AG04450 (cell line): ENCODE measurements at places on chromosomes 5 and 9. TPM values are rescaled to one million over a fixed set of nuclear protein-coding genes. Genes with fewer than 3 reads are reported as not detected.

GRCh38 chr5:150461231-150461630, 11.7 kb upstream of the RPS14 start:
- DNase-seq = no peak

GRCh38 chr5:172640822-172641358, at the start of gene NEURL1B:
TSS of gene NEURL1B (plus strand) at chr5:172641263. CDS start at chr5:172641407, 144 bp downstream.
- no peak for DNase-seq

GRCh38 chr9:8718121-8718725, 918.6 kb upstream of the DMAC1 start:
- DNase-seq = peak; percentile 0

DNA sequence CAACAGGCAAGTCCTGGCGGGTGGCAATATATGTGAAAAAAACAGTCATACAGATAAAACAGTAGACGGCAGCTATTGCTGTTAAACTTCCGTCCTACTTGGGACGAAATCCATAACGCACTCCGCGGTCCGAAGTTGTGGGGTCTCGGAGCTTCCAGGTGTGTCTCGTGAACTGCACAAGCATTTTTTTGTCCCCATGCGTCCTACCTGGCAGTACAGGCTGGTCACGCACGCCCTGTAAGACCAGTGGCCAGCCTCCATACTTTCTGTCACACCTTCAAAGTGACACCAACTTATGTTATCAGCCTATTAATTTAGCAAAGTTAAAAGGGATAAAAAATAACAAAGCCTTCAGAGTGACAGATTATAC, 51.3 kb downstream of the TGFBI start:
- no peak for DNase-seq

DNA sequence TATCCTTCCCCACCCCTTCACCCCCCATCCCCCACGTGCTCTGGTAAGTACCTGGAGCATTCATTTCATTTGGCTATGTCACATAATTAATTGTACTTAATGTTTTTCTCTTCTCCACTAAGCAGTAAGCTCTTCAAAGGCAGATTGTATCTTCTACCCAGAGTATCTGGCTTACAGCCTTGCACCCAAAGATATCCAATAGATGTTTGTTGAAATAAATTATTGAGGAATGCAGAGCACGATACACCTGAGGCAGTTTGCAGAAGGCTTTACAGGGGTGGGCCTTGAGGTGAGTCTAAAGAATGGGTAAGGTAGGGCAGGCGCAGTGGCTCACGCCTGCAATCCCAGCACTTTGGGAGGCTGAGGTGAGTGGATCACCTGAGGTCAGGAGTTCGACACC, 2.5 kb upstream of the SOWAHA start:
- DNase-seq = no peak

DNA sequence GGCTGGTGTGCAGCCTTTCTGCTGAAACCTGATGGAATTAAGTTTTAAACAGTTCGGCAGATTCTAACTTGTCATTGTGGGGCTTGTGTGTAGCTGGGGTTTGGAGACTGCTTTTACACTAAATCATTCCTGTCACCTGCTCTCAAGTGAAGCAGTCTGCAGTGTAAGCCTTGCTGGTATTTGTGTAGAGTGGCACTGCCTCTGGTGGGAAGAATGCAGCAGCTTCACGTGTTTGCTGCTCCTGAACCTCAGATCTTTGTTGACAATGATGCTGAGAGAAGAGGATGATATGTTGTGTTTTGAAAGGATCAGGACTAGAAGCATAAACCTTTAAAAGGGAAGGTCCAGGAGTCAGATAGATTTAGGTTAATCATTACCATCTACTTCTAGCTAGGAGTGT, 88.1 kb downstream of the KDM4C start:
- DNase-seq = no peak

GRCh38 chr5:57442080-57442839, 40.4 kb downstream of the ACTBL2 start:
- peak; percentile 84 for DNase-seq

DNA sequence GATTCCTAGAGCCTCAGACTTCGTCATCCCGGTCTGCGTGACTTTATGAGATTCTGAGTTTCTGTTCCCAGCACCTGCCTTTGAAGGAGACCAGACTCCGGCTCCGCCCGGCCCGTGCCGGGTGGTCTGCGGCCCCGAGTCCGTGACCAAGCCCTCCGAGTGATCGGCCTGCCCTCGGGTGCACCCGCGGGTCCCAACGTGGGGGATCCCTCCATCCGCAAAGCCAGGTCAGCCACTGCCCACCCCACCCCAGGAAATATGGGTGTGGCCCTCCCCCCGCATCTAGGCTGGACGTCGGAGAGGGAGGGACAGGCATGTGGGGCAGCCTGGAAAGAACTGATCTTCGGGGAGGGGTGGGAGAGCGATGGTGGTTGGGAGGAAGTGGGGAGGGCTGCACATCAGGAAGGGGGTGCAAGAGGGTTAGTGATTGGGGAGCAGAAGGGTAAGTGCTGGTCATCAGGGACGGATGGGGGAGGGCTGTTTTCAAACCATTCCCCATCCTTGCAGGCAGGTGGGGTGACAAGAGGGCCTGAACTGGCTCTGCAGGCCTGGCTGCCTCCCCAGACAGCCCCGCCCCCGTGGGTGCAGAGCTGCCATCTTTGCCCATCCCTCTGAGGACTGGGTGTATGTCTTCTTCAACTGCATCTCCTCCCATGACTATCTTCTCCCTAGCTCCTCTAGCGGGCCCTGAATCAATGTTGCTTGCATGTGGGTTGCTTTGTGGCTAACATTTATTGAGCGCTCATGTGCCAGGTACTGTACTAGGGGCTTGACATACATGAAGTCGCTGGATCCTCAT, 747 bp downstream of the LRSAM1 start:
- no peak for DNase-seq

DNA sequence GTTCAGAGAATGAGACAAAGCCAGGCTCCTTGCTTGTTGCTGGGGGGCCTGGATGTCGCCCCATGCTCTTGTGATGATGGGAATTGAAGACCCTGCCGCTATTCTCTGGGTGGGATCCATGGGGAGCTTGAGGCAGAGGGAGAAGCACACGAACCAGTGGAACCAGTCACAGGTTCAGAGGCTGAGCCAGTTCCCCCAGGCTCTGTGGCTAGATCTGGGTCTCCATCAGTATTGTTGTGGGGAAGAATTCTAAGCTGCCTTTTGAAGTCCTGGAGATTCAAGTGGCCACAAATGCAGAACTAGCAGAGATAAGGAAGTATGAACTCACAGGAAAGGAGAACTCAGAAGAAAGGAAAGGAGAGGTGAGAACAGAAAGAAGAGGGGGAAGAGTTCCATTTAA, 219.4 kb downstream of the MSX2 start:
- DNase-seq = no peak

GRCh38 chr5:107551088-107551487, 119.6 kb downstream of the EFNA5 start:
- no peak for DNase-seq

GRCh38 chr9:1414711-1415131, 364.6 kb downstream of the DMRT2 start:
- no peak for DNase-seq

GRCh38 chr5:664343-664993, 28.7 kb downstream of the TPPP start:
- DNase-seq = no peak

DNA sequence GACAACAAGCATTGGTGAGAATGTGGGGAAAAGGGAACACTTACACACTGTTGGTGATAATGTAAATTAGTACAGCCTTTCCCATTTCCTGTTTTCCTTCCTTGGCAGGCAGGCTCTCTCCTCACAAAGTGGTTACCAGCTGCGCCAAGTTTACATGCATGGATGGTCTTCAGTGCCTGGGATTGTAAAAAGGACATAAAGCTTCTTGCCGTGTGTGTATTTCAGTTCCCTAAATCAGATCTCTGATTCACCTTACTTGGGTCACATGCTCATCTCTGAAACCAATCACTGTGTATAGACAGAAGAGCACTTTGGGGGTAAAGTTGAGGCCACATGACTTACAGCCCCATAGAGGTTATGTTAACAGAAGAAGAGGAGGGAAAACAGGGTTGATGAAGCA, 92.8 kb downstream of the CAVIN4 start:
- DNase-seq = no peak

DNA sequence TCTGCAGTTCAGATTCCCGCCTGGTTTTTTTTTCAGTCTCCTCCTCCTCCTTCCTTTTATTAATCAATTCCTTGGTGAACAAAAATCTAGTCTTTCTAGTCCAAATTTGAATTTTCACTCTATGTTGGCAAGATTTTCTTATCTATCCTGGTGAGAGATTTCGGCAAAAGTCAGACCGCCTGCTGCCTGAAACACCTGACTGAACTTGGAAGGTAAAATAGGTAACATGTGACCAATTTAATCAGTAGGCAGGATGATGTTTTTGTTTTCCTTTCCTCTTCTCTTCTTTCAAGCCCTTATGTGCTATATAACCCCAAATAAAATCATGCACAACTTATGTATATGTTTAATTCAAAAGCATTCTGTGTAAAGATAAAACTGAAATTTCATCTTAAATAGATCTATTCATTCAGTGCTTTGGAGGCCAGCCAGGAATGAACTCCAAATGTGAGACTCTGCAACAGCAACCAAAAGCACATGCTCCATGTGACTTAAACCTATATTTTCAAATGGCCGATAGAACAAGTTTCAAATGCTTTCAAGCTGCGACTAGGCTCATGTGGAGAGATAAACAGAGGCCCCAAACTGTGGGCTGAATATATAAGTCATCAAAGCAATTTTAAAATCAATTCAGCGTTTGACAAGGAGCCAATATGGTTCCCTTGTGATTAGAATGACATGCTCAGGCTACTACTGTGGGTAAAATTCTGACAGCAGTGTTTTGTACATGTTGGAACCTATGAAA, 100.4 kb upstream of the SEMA6A start:
- no peak for DNase-seq

DNA sequence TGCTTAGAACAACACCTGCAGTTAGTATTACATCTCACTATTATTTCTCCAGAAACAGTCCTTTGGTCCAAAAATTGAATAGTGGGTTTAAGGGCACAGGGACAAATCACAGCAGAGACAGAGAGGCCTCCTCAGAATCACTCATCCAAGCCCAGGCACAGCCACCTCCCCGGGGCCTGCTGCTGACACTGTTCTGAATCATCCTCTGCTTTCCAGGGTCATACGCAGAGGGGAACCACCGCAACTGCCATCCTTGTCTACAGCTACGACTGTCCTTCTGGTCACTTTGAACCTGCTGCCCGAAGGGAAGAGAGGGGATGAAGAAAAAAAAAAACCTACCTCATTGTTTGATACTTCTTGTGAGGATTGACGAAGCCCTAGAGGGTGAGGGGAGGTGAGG, 35.3 kb upstream of the MAN2A1 start:
- DNase-seq = no peak

- DNase-seq = no peak
These were observed 37.5 kb downstream of the UBAP1 start for GRCh38 chr9:34216325-34216724.

DNA sequence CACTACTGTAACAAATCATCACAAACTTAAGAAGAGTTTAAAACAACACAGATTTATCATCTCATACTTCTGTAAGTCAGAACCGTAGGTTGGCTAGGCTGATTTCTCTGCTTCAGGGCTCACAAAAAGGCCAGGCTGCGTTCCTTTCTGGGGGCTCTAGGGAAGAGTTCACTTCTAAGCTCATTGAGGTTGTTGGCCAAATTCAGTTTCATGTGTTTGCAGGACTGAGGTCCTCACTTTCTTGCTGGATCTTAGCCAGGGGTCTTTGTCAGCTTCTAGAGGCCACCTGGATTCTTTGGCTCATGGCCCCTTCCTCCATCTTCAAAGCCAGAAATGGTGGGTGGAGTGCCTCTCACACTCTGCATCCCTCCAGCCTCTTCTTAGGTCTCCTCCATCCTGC, 76.0 kb downstream of the ACTBL2 start:
- no peak for DNase-seq

- DNase-seq = no peak
These were observed 51.2 kb upstream of the ARAP3 start for GRCh38 chr5:141733198-141733597.

DNA sequence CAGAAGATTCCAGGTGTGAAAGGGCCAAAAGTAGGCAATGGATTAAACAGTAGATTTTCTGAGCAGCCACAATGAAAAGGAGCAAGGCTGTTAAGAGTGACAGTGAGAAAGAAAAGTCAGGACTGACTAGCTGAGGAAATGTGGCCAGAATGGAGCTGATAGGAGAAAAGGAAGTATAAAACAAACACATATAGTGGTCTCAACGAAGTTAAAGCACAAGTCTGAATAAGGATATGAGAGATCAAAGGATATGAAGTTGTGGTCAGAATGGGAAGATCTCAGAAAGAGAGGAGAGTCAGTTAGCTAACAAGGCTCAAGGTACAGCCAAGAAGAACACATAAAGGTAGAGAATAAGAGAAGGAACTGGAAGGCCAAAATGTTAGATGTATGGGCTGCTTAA, 39.9 kb downstream of the FNIP1 start:
- DNase-seq = no peak

GRCh38 chr5:36654564-36654963, 48.2 kb downstream of the SLC1A3 start:
- DNase-seq = no peak

Gene ACTBL2
- 0.38 and 0.45 TPM in 2 replicates for polyA plus RNA-seq

Gene SLC36A3
- polyA plus RNA-seq = not detected in 2 replicates

Gene DNAH5
- 9.9 and 12.4 TPM in 2 replicates for polyA plus RNA-seq

Gene AOPEP
- polyA plus RNA-seq = 36.6 and 40.0 TPM in 2 replicates

Gene OTP
- not detected in 2 replicates for polyA plus RNA-seq

Gene BTNL3
- polyA plus RNA-seq = not detected in 2 replicates

Gene FAM174A
- polyA plus RNA-seq = 6.8 and 8.4 TPM in 2 replicates

Gene KLHL9
- polyA plus RNA-seq = 32.4 and 42.2 TPM in 2 replicates

Gene COL23A1
- not detected in 2 replicates for polyA plus RNA-seq

Gene HSD17B3
- 0.12 TPM in 1 of 2 replicates, not detected in the other for polyA plus RNA-seq

Gene PCDHGC4
- polyA plus RNA-seq = 0.46 and 0.83 TPM in 2 replicates

Gene SNCAIP
- 10.7 and 12.3 TPM in 2 replicates for polyA plus RNA-seq

Gene IFNK
- not detected in 2 replicates for polyA plus RNA-seq

Gene IL3
- polyA plus RNA-seq = not detected in 2 replicates
